NCI-H2029 treated with DMSO at 0.1 percent for 48 hours (cell line): ENCODE measurements at places on chromosomes 7 and 10.

DNA sequence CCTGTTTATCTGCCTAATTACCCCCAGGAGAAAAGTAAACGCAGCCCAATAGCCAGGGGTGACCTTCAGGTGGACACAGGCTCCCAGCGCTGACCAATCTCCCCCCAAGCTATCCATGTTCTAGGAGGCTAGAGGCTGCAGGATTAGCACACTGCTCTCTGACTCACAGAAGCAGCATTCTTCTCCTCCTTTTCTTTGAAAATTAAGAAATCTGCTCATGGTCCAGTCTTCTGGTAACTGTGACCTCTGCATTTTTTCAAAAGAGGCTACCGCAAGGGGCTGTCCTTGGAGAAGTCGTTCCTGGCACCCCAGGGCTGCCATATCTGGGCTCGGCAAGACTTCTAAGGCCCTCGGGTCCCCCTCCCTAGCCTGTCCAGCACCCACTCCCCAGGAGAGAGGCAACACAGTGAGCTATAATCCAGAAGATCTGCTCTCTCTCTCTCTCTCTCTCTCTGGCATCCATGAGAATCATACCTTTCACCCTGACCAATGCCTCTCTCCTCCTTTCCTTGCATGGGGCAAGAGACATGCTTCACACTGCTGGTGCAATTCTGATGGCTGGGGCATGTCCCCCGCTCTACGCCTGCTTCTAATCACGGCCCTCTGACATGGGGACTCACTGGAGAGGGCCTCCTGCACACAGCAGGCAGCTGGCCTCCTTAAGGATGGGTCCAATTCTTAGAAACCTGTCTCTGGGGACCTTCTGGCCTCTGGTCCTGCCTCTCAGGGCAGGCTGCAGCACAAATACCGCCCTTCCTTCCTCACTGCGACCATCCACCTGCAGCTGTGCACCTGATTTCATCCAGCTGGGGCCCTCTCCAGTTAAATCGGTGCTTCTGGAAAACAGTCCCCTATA lies 27.3 kb downstream of the ANXA11 start:
- DNase-seq: no peak

- no peak for DNase-seq
Measured at GRCh38 chr7:135728136-135728669, at the start of gene SLC13A4. Gene SLC13A4, minus strand, starts transcription at chr7:135728186. Its CDS starts 690 bp downstream, at chr7:135727496.

DNA sequence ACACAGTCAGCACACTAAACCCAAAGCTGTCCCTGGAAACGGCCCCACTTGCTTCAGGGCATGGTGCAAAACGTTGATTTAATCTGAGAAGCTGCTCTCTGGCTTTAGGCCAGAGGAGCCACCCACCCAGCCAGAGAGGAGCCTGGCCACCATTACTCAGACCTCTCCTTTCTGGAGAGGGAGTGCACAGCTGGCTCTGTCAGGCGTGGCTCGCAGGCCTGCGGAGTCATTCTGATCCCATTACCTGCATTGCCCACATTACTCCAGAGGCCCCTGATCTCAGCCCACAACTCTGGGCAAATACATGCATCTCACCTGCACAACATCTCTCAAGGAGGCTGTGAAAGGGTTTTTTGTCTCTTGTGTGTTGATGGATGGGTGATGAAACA lies 370.0 kb upstream of the IGFBP3 start:
- DNase-seq: peak; percentile 45

DNA sequence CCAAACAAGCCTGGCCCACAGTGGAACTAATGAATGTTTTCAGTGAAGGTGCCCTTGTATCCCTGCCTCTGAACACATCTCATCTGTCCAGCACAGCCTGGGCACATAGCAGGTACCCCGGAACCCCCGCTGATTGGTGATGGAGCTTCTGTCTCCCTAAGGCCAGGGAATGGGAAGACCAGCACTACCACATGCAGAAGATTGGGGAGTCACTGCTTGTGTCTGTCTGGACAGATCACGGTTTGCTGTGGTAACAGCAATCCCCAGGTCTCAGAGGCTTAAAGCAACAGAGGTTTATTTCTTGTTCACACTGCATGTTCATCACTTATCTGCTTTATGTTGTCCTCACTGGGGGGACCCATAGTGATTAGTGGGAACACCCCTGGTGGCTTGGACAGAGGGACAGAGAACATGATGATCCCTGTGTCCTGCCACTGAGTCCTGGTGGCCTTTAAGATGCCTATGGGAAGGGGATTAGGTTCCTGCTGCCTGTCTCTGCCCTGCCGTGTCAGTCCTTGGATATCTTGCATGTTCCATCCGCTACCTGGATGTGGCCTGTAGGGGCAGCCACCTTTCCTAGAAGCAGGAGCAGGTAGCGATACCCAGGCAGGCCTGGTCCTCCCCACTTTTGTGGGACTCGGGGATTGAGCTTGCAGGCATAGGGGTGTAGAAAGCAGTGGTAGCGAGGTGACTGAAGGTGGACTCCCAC lies 3.6 kb downstream of the TSPAN14 start:
- no peak for DNase-seq

- DNase-seq: no peak
Measured at GRCh38 chr7:1872191-1873069, 202.4 kb downstream of the ELFN1 start.

- no peak for DNase-seq
Measured at GRCh38 chr10:34838366-34838900, 23.3 kb upstream of the PARD3 start.

DNA sequence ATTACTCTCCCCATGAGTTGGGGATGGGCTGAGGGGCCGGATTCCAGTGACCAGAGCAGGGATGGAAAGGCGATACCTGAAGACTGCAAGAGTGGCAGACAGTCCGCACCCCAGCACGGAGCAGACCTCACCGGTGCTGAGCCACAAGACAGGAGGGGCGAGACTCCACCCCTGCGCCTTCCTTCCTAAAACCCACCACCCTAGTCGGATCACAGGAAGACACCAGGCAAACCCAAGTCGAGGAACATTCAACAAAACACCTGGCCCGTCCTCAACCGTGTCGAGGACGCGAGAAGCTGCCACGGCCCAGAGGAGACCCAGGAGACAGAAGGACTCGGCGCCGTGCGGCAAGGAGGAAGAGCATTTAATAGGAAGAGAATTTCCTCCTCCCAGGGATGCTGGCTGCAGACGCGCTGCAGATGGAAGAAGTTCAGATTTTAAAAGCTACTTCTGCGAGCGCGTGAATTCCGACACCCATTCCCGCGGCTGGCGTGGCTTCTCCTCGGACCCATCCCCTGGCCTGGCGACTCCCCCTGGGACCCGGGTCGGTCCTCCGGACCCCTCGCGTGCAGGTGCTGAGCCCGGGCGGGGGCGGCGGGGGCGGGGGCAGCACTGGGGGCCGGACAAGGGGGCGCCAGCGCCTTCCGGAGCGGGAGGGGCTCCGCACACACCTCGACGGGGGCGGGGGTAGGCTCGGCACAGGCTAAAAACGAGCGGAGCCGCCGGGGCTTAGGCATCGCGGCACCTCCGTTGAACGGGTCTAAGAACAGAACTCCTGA lies 563 bp upstream of the UTF1 start:
- no peak for DNase-seq

DNA sequence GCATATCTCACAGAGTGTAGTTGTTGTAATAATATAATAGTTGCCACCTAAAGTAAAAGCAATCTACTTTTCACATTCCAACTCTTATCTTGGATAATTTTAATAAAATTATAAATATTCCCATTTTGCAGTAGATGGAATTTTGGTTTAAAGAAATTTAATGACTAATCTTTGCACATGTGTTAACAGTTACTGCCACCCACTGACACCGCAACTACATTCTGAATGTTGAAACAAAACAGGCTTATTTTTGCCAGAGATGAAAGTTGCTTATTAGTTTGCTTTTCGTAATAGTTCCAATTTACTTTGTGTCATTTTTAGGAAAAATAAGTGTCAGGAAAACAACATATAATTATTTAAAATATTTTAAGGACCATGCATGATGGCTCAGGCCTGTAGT lies 557.5 kb upstream of the PCDH15 start:
- DNase-seq: no peak
